ENCODE measurements at places on chromosomes 5 and 9. TPM values are rescaled to one million over a fixed set of nuclear protein-coding genes. Genes with fewer than 3 reads are reported as not detected.
A peak's percentile ranks its signal among the peaks of the same experiment; 100 is the strongest.

DNA sequence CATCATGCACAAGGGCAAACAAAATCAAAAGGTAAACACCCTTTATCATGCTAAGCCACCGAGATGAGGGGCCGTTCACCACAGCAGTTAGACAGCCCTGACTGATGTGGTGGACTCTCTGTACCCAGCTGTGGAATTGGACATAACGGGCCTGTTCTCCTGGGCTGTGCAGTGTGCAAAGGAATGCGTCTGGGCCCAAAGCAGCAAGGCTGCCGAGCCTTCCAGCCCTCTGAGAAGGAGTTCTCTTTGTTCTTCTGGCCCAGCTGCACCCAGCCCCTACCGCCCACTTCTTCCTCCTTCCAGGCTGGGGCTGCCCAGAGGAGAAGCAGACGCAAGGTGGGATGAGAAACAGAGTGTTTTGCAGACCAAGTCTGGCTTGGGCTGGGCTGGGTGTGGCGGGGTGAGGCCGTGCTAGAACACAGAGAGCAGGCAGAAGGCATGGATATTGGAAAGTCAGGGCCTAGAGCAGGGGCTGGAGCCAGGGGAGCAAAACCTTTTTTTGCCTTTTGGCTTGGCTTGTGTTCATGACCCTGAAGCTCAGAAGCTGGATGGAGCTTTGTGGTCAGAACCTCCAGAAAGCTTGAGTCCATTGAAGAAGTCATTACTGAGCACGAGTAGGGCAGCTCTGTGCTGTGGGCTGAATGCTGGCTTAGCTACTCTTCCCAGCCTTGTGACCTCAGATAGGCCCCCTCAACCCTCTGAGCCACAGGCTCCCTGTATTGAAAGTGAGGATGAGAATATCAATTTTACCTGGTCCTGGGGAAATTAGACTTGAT, 49.8 kb upstream of the SH3PXD2B start:
- H3K4me1 ChIP-seq, result no peaks in the 10 kb centered on the region
- no peak overlapping the region for H3K27ac ChIP-seq
- H3K27me3 ChIP-seq, result peaks cover 8% of the 10 kb centered on the region
- no peaks in the 10 kb centered on the region for H3K36me3 ChIP-seq
- DNase-seq, result no peak

GRCh38 chr5:115835481-115835880, 5.9 kb downstream of the ATG12 start:
- peaks cover 58% of the 10 kb centered on the region for H3K4me1 ChIP-seq
- H3K27ac ChIP-seq, result no peak overlapping the region
- DNase-seq, result no peak
- no peak overlapping the region for H3K4me3 ChIP-seq
- H3K27me3 ChIP-seq, result peaks cover 3% of the 10 kb centered on the region

DNA sequence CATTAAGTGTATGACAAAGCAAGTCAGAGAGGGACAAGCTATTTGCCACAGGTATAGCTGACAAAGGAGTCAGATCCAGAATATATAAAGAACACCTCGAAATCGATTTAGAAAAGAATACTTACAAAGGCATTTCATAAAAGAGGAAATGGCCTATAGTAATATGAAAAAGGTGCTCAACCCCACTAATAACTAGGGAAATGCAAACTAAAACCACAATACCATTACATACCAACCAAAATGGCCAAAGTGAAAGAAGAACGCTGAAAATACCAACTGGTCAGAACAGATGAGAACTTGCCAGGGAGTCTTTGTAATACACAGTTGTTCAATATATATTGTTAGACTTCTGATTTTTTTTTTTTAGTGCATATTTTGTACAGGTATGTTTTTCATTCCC, 152.9 kb downstream of the CDC42SE2 start:
- H3K4me1 ChIP-seq, result peaks cover 25% of the 10 kb centered on the region
- H3K27me3 ChIP-seq, result peaks cover 3% of the 10 kb centered on the region
- no peak for DNase-seq
- no peaks in the 10 kb centered on the region for H3K36me3 ChIP-seq

DNA sequence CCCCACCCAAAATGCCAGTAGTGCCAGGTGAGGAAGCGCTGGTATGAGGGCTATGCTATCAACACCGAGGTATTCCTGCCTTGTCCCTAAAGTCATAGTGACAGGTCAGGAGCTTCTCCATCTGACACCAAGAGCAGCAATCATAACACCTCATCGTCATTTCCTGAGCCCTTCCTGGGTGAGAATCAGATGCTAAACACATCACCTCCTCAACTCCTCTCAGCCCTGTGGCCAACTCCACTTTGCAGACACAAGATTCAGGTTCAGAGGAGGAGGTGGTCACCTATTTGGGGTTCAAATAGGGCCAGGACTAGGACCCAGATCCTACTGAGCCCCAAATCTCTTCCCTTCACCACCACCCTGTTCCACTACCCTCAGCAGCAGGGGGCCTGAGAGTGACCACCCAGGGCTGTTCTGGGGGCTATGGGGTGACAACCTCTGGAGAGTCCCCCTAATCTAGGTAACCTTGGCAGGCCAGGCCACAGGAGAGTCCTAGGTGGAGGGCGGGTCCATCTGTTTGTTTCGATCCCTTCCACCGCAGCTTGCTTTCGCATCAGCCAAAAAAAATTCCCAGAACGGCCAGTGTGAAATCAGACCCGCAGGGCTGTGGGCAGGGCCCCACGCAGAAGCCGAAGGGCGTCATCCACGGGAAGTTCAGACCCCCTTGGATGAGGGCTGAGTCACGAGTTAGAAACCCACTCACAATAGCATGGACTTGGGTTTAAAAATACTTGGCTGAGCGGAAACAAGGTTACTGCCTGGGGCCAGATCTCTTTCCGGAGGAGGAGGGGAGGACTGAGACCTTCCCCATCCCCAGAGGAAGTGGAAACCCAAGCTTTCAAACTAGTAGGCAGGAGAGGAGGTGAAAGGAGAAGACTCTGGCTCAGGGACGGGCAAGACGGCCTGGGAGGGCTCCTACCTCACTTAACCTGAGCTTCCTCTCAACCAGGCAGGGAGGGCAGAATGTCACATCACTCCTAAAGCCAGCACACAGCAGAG, 8.7 kb downstream of the STK10 start:
- H3K4me1 ChIP-seq, result peaks cover 95% of the 10 kb centered on the region
- DNase-seq, result peak; percentile 81
- peaks cover 16% of the 10 kb centered on the region for H3K36me3 ChIP-seq
- peaks cover 54% of the 10 kb centered on the region for H3K27me3 ChIP-seq

GRCh38 chr9:129776938-129777768, 24.3 kb upstream of the PTGES start:
- peak overlapping the region; percentile 71 for H3K27ac ChIP-seq
- H3K4me1 ChIP-seq, result peaks cover 25% of the 10 kb centered on the region
- DNase-seq, result peak; percentile 62
- H3K36me3 ChIP-seq, result no peaks in the 10 kb centered on the region
- H3K4me3 ChIP-seq, result peak overlapping the region; percentile 38

DNA sequence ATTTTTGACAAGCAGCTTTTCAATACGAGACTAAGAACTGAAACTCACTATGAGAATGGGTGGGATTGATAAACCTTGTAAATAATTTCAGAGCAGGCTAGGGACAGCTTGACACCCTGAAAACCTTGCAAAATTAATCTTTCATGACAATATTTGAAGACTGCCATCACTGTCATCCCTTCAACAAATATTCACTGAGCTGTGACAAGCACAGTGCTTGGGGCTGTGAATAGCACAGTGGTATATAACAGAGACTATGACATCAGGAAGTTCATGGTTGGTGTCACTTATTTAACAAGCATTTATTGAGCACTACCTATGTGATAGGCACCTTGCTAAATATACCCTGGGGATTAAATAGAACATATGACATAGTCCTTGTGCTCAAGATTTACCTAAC, 741.0 kb upstream of the RIOK2 start:
- H3K4me1 ChIP-seq, result no peaks in the 10 kb centered on the region
- H3K36me3 ChIP-seq, result no peaks in the 10 kb centered on the region
- H3K4me3 ChIP-seq, result no peak overlapping the region
- no peak for DNase-seq
- H3K27me3 ChIP-seq, result no peaks in the 10 kb centered on the region

GRCh38 chr5:160511280-160511929, 89.8 kb downstream of the PTTG1 start:
- H3K4me3 ChIP-seq, result no peak overlapping the region
- no peaks in the 10 kb centered on the region for H3K36me3 ChIP-seq
- no peak for DNase-seq
- peaks cover 4% of the 10 kb centered on the region for H3K27me3 ChIP-seq

GRCh38 chr5:93830893-93831292, 89.5 kb upstream of the POU5F2 start:
- H3K4me3 ChIP-seq, result no peak overlapping the region
- no peak for DNase-seq
- peaks cover 5% of the 10 kb centered on the region for H3K36me3 ChIP-seq
- no peaks in the 10 kb centered on the region for H3K4me1 ChIP-seq

DNA sequence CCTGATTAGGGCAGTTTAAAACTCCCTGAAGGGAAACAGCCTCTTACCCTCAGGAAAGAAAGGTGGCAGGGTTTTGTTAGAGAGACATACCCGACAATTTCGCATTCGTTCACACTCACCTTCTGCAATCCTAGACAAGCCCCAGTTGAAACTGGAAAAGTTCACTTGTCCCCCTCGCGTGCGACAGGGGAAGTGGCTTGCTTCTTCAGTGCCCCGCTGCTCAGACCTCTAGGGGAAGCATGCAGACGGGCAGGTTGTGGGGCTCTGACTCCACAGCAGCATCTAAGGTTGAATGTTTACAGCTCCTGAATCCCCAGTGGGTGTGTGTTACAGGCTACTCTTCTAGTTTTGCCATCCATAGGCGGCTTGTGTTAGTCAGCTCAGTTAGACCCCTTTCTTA, 575.7 kb upstream of the ACO1 start:
- H3K36me3 ChIP-seq, result no peaks in the 10 kb centered on the region
- no peaks in the 10 kb centered on the region for H3K4me1 ChIP-seq
- peaks cover 4% of the 10 kb centered on the region for H3K27me3 ChIP-seq
- DNase-seq, result no peak
- H3K4me3 ChIP-seq, result no peak overlapping the region

DNA sequence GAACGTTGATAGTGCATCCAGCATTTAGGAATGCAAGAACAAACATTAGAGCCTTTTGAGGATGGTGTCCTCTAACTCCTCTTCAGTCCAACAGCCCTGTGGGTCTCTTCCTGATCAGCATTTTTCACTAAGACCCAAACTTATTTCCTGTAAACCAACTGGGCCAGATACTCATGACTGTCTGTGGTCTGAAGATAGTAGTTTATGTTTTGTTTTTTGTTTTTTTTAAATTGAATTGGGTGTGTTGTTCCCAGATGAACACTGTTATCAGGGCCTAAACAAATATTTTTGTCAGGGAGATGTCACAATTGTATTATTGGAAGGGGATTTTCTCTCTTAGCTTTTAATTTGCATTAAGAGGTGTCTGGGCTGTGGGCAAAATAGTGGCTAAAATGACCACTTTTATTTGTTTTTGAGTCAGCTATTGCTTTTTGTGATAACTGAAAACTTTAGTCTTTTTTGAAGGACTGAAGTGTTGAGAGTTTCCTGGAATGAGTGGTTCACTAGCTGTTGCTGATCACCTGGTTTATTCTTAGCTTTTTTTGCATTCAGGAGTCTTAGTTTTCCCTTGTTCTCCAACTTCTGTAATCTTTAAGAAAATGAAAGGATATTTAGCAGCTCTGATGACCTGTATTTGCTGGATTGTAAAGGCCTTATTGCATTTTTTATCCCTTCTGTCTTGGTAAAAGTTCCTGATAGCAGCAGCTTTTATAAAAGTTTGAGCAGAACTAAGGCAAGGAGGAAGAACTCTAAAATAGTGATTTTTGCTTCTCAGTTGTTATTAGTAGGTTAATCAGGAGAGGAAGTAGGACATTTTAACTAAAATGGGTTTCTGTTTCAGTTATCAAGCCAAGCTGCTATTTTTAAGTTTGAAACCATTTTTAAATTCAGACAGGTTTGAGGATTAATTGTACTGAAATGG, 5.5 kb downstream of the MAN2A1 start:
- peak overlapping the region; percentile 42 for H3K4me3 ChIP-seq
- no peak for DNase-seq
- no peaks in the 10 kb centered on the region for H3K36me3 ChIP-seq
- H3K27ac ChIP-seq, result peak overlapping the region; percentile 83
- peaks cover 86% of the 10 kb centered on the region for H3K4me1 ChIP-seq

DNA sequence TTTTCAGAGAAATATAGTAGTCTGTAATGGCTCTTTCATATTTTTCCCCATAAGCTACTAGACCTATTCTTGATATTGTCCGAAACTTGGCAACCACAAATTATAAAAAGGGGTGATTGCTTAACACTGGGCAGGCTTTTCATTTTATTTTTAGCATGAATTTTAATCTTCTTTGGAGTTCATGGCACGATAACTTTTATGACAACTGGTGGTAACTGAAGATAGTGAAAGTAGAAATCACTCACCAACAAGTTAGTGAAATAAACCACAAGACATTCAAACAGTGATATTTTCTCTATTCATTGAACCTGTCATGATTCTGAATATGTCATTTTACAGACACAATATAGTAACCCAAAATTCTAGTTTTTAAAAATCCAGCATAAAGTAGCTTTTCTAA, 213.9 kb downstream of the PRDM9 start:
- no peak overlapping the region for H3K4me3 ChIP-seq
- DNase-seq, result no peak
- H3K36me3 ChIP-seq, result no peaks in the 10 kb centered on the region
- no peaks in the 10 kb centered on the region for H3K27me3 ChIP-seq

DNA sequence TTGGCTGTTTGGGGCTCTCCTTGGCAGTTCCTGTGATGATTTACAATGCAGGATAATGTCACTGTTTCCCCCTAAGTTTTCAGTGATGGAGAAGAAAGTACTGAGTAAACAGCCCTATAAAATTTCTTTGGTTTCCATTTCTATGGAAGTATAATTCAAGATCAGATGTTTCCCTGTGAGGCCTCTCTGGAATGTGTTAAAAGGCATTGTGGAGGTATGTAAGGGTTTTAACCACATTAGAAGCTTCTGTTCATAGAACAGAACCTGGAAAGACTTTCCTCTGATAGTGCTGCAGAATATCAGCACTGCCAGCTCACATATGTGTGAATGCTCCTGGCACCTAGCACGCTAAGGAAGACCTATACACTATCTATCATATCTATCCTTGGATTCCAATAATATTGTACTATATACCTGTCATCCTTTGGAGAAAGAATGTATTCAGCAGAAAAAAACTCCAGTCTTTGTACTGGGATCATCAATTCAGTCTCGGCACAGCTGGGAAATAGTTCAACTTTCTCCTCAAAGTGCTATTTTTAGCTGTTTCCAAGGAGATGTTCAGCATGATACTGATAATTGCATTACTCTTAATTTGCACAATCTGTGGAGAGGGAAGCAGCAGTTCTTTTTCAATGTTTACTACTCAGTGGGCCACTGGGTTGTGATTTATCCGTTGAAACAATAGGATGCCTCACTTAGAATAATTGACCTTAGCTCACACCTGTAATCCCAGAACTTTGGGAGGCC, 21.9 kb downstream of the TTC1 start:
- H3K36me3 ChIP-seq, result peaks cover 34% of the 10 kb centered on the region
- H3K27me3 ChIP-seq, result no peaks in the 10 kb centered on the region
- peaks cover 54% of the 10 kb centered on the region for H3K4me1 ChIP-seq

TRAF1 gene
- polyA plus RNA-seq, result 0.67 TPM

REEP2 gene
- polyA plus RNA-seq, result 0.48 TPM

NOXA1 gene
- 1.2 TPM for polyA plus RNA-seq

RGS3 gene
- polyA plus RNA-seq, result 90.7 TPM

RASGEF1C gene
- not detected for polyA plus RNA-seq

LHFPL2 gene
- 0.09 TPM for polyA plus RNA-seq

ADCY2 gene
- not detected for polyA plus RNA-seq

Data from immature natural killer cell (primary cell).